MG63 (cell line): ENCODE measurements at places on chromosomes 1 and 21. TPM values are rescaled to one million over a fixed set of nuclear protein-coding genes. Genes with fewer than 3 reads are reported as not detected.

Gene KCNAB2
- total RNA-seq, result 0.47 and 6.2 TPM in 2 replicates

Gene C8B
- not detected in 2 replicates for total RNA-seq

Gene HES5
- total RNA-seq, result not detected in 2 replicates

Gene FCN3
- not detected in 2 replicates for total RNA-seq

Gene FBXO2
- total RNA-seq, result not detected in 2 replicates

Gene FGGY
- total RNA-seq, result 15.4 and 17.9 TPM in 2 replicates

Gene AMPD1
- not detected in 2 replicates for total RNA-seq

Gene BARHL2
- total RNA-seq, result not detected in 2 replicates

Gene OLFML3
- total RNA-seq, result 2.2 and 2.7 TPM in 2 replicates

Gene CHRNB2
- not detected in 2 replicates for total RNA-seq

Gene DNMT3L
- not detected in 2 replicates for total RNA-seq

Gene TNFSF4
- total RNA-seq, result not detected in 2 replicates

Gene PAPPA2
- total RNA-seq, result 0.53 and 0.62 TPM in 2 replicates

Gene SELENOF
- total RNA-seq, result 202 and 203 TPM in 2 replicates

Gene GPATCH4
- 10.0 and 48.6 TPM in 2 replicates for total RNA-seq

Gene TNFRSF4
- total RNA-seq, result not detected in 2 replicates

Gene ZNF683
- total RNA-seq, result not detected in 2 replicates

Gene SH2D1B
- not detected in 2 replicates for total RNA-seq

Gene MRPS15
- total RNA-seq, result 104 and 113 TPM in 2 replicates

Gene CLCA4
- not detected in 2 replicates for total RNA-seq

Gene AGBL4
- total RNA-seq, result not detected in 2 replicates

Gene TMCO2
- not detected in 2 replicates for total RNA-seq

Gene KLHDC9
- not detected in 2 replicates for total RNA-seq

Gene HOOK1
- total RNA-seq, result 0.30 and 0.49 TPM in 2 replicates

Gene HTR6
- not detected in 2 replicates for total RNA-seq
